Ureter (tissue), 1 donor: ENCODE measurements at places on chromosomes 11 and 22. TPM values are rescaled to one million over a fixed set of nuclear protein-coding genes. Genes with fewer than 3 reads are reported as not detected.
A peak's percentile ranks its signal among the peaks of the same experiment; 100 is the strongest.

DNA sequence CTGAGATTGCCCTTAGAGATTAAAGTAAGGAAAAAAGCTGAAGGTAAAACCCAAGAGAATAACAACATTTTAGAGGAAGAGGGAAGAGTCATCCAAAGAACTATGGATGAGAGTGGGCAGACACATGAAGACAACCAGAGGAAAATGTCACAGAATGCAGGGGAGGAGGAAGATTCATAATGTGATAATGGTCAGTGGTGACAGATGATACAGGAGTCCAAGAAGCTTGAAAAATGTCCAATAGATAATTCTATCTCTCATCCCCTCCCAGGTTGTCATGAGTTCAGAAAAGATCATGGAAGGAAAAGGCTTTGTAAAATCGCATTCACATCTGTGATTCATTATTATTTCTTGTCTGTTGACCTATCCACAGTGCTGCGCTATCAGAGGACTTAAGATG is 282.3 kb upstream of the CCDC90B start:
- DNase-seq: no peak

DNA sequence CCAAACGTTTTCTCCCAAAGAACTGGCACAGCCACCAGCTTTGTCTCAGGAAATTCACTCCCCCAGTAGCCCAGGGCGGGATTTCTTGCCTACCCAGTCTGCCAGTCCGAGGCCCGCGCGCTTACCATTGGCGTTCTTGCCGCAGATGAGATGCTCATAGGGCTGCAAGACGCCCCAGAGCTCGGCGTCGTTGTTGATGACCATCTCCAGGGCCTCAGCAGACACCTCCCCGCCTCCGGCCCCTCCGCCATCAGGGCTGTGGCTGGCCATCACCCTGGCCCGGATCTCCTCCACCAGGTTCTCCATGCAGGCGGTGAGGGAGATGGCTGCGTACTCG is 1.3 kb downstream of the ABTB2 start:
- peak; percentile 59 for DNase-seq

DNA sequence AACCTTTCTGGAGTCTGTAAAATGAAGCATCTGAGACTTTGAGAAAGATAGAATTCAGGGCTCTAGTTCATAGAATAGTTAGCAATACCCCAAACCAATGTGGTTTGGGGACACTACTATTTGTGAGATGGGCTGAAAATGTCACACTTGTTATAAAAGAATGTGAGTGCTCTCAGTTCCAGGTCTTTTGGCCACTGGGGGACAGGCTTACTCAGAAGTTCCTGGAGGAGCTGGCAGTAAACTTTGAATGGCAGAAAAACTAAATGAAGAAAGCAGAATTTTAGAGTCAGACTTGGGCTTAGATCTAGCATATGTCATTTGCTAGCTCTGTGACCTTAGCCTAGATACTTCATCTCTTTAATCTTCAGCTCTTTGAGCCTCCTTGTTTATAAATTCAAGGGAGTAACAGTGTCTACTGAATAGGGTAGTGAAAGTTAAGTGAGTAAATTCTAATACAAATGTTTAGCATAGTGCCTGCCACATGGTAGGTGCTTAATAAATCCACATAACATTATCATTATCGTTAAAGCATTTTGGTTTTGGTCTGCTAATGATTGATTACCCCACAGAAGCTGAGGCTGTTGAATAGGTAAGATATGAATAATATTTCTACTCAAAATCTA is 3.7 kb downstream of the LYVE1 start:
- DNase-seq: no peak

GRCh38 chr11:100235085-100235484 is 452.0 kb upstream of the ARHGAP42 start:
- no peak for DNase-seq

DNA sequence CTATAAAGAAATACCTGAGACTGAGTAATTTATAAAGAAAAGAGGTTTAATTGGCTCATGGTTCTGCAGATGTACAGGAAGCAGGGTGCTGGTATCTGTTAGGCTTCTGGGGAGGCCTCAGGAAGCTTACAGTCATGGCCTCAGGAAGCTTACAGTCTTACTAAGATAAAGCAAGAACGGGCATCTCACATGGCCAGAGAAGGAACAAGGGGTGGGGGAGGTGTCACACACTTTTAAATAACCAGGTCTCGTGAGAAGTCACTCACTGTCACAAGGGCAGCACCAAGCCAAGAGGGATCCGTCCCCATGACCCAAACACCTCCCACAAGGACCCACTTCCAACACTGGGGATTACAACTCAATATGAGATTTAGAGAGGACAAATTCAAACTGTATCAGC is 192.8 kb upstream of the B3GAT1 start:
- no peak for DNase-seq

DNA sequence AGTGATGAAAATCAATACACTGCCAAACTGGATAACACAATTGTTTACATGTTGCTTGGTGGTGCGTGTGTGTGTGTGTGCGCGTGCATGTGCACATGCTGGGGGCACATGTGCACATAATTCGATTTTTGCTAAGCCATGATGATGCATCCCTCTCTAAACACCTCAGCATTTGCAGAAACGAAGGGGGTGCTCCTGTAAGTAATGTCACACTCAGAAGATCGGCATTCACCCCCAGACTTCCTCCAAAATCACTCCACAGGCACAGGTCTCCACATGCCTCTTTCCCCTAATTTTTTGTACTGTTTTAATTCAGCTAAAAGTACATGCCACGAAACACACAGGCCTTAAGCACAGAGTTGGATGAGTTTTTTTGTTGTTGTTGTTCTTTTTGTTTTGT is 341.5 kb downstream of the SHANK2 start:
- DNase-seq: no peak

DNA sequence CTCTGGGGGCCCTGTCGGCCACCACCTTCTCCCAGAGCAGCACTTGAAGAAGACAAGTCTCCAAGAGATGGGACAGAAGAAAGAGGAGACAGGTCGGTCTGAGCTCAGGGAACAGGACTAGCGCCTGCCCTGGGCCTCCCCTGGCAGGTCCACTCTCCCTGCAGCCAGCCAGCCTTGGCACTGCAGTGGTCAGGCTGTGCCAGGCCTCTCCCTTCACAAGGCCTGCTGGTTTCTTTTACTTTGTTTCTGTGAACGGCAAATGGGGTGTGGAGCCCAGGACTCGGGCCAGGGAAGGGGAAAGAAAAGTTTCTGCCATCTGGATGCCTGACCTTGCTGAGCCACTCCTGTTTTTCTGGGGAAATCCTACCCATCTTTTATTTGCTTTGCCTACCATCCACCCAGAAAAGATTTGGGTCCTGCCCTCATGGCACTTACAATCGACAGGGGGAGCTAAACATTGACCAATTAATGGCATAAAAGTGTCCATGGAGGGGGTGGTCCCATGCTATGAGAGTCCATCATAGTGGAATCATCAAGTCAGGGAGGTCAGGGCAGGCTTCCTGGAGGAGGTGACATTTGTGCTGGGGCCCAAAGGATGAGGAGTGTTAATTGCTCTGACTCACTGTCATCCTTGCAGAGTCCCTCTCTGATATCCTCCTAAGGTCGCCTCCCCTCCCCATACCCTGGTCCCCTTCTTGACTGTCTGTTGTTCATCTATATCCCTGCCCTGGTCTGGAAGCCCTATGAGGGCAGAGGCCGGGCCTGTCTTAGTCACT is 65.2 kb downstream of the NFAM1 start:
- no peak for DNase-seq

DNA sequence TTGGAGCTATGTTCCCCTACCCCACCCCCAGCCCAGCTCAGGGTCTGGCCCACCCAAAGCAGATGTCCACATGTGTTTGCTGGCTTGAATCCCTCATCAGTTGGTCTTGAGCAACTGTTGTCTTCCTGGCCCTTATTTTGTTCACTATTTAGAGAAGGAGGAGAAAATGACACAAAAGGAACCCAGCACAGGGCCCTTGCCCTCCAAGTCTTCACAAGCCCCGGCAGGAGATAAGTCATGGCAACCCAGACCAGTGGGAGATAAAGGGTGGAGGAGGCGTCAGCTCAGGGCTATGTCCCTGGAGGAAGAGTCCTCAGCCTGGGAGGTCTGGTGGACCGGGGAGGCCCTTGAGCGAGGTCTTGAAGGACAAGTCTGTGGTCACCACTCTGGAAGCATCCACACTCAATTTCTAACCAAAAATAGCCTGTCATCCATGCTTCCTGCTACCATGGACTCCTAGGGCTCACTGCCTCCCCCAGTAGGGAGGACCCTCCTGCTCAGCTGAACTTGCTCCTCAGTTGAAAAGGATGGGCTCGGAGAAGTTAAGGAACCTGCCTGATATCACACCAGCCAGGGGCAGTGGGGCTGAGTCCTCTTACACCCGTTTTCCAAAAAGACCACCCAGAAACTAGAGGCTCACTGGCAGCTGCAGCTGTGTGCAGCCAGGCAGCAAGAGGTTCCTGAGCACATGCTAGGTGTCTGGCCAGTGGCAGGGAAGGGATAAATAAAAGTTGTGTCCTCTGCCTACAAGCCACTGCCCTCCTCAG is 1.8 kb upstream of the RAB3IL1 start:
- peak; percentile 45 for DNase-seq

GRCh38 chr11:92596596-92597317 is 372.1 kb downstream of the FAT3 start:
- no peak for DNase-seq

- no peak for DNase-seq
Measured at GRCh38 chr11:118914987-118915386, 10.7 kb downstream of the BCL9L start.

DNA sequence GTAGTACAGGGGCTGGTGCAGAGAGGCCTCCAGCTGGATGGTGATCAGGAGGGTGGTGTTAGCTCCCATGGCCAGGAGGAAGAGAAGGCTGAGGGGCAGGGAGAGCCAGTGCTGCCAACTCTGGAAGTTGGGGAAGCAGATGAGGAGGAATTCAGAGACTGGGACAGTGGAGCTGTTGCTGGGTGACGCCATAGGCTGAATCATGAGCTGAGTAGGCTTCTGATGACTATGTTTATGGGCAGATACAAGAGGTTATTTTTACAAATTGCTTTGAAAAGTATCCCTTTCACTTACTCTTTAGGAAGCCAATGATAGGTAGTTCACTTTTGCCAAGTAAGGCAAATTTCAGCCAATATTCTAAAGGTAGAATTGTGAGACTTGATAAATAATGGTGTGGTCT is 3.1 kb downstream of the OR56A1 start:
- DNase-seq: no peak

GRCh38 chr11:65181569-65182257 is at the start of gene CAPN1:
CAPN1 (plus strand) TSS chr11:65181928; CDS start chr11:65182702, 774 bp downstream.
- peak; percentile 90 for DNase-seq

DNA sequence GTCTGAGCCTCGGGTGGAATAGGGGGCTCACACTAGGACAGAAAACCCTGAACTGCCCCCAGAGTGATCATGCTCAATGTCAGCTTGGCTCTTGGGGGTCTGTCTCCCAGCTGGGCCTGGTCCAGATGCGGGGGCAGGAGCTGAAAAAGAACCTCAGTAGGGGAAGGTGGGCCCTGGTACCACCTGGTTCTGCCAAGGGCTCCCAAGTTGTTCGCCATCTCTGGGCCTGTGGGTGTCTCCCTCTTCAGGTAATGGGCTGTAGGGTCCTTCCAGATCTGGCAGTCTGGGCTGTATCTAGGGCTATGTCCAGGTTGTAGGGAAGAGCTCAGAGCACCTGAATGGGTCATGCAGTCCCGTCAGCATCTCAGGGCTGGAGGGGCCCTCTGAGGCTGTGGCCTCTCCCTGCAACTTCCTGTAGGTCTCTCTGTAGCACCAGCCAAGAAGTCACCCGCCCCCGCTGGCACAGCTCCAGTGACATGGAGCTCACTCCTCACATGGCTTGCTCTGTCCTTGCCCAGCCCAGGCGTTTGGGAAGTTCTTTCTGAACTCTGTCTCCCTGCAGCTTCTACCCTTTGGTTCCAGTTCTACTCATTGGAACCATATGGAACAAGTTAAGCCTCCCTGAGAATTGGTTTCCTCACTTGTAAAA is 33.0 kb upstream of the SOX10 start:
- peak; percentile 87 for DNase-seq

DNA sequence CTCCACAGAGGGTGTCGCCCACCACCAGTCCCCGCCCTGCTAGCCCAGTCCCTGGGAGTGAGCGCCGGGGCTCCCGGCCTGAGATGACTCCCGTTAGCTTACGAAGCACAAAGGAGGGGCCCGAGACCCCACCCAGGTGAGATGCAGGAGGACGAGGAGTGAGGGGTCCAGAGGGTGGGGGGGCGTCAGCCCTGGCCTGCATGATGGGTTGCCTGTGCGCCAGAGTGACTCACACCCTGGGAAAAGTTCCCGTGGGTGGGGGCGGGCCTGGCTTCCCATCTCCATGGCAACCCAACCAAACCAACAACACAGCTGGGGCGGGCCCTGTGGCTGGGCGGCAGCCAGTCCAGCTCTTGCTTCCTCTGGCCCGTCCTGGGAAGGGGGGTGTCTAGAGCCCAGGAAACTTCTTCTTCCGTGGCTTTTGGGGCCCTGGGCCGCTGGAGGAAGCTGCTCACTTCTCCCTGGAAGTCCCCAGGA is 4.5 kb downstream of the GAS2L1 start:
- peak; percentile 98 for DNase-seq

- DNase-seq: peak; percentile 20
Measured at GRCh38 chr11:69367211-69367964, 73.4 kb downstream of the MYEOV start.

- no peak for DNase-seq
Measured at GRCh38 chr11:11163669-11164333, 189.2 kb downstream of the CSNK2A3 start.

- no peak for DNase-seq
Measured at GRCh38 chr22:43526117-43526655, 114.4 kb downstream of the MPPED1 start.

- no peak for DNase-seq
Measured at GRCh38 chr11:105132716-105133511, 6.7 kb downstream of the CARD18 start.

DNA sequence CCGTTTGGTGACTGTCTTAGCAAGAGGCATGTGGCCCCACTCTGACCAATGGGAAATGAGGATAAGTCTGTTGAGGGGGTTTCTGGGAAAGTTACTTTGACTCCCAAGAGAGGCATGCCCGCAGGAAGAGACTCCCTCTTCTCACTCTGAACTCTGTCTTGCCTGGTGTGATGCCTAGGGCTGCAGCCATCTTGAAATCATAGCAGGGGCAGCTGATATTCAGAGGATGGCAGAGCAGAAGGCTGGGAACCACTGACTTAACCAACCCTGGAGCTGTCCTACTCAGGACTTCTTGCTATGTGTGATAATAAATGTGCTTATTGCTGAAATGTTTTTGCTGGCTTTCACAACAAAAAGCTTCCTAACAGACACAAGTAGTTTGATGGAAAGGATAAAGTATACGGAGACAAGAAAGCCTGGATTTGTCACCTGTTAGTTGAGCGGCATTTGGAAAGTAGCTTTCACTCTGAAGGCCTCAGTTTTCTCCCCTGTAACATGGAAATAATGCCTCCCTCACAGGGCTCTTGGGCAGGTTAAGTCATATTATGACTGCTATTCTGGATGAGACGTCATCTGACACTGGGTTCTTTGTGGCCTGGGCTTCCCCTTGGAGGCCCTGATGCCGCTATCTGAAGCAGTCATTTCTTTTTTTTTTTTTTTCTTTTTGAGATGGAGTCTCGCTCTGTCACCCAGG is 128.5 kb downstream of the CEP164 start:
- no peak for DNase-seq

GRCh38 chr22:48088926-48089536 is 1326.6 kb downstream of the TBC1D22A start:
- no peak for DNase-seq

The CNTN5 gene
- total RNA-seq: 1.2 TPM

The CCDC157 gene
- total RNA-seq: 3.3 TPM

The C11orf87 gene
- total RNA-seq: 5.9 TPM

The SCGB2A2 gene
- not detected for total RNA-seq

The GAB4 gene
- 0.23 TPM for total RNA-seq

The OR8I2 gene
- not detected for total RNA-seq

The KIRREL3 gene
- total RNA-seq: not detected
